GM23338 (cell line): ENCODE measurements at places on chromosomes 13 and 19.

- DNase-seq, result no peak
These were observed 292.8 kb downstream of the DCLK1 start for GRCh38 chr13:35838356-35838755.

GRCh38 chr19:31943191-31943661 is 402.2 kb upstream of the ZNF507 start:
- peak; percentile 59 for DNase-seq

GRCh38 chr19:13025819-13026456 is 30.7 kb downstream of the NFIX start:
- DNase-seq, result no peak

DNA sequence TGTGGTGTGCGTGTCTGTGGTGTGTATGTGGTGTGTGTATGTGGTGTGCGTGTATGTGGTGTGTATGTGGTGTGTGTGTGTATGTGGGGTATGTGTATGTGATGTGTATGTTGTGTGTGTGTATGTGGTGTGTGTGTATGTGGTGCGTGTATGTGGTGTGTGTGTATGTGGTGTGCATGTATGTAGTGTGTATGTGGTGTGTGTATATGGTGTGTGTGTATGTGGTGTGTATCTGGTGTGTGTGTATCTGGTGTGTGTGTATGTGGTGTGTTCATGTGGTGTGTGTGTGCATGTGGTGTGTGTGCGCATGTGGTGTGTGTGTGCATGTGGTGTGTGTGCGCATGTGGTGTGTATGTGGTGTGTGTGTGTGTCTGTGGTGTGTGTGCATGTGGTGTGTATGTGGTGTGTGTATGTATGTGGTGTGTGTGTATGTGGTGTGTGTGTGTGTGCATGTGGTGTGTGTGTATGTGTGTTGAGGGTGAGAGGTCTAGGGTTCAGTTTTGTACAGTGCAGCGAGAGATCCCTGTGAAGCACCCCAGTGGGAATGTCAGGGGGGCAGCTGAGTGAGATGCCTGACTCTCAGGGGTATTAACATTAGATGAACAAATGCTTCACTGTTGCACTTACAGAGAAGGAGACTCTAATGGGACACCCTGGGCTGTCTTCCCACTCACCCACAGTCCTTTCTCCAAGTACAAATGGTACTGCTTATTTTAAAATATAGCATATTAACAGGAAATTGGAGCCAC is 61.3 kb upstream of the MEDAG start:
- DNase-seq, result no peak

DNA sequence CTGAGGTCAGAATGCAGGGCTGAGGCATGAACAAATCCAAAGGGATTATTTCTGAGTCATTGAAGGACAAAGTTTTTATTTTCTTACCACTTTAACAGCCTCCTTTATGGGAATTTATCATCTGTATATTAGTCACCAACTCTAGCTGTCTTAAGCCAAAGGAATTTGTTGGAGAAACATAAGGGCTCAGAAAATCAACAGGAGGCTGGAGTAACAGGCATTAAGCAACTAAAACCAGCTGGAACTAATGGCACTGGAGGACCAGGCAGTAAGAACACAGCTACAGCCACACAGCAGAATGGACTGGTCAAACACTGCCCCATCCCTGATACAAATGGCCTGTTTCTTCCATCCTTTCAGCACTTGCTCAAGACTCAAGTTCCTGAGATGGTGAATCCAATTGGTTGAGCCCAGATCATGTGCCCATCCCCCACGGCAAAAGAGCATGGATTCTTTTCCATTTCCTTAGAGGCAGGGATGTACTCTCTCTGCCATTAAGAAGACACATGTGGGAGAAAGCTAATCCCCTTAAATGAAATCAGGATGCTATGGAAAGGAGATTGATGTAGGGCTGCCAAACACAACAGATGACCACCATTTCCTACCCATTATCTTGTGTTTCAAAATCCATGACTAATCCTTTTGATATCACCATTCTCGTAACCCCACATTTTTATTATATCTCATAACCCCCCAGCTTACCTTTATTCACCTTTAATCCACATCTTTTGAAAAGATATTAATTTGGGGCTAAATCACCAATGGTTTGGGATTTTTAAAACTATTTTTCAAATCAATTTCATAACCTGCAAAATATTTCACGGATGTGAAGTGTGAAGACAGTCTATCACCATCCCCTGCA is 157.0 kb upstream of the FNDC3A start:
- peak; percentile 15 for DNase-seq

DNA sequence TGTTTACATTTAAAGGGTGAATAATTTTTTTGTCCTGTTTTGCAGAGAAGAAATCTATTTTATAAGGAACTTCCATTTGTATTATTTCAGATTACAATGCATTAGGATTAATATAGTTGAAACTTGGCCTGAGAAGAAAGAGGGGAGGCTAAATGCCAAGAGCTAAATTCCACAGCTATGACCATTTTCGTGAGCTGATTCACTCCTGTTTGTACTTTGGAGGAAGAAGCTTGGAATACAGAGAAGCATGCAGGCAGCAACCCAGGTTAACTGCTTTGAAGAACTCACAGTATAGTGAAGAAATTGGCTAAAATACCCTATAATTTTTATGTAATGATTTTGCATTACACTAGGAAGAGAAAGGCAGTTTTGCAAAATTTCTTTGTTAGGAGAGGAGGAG is 309.4 kb upstream of the KLF12 start:
- no peak for DNase-seq

DNA sequence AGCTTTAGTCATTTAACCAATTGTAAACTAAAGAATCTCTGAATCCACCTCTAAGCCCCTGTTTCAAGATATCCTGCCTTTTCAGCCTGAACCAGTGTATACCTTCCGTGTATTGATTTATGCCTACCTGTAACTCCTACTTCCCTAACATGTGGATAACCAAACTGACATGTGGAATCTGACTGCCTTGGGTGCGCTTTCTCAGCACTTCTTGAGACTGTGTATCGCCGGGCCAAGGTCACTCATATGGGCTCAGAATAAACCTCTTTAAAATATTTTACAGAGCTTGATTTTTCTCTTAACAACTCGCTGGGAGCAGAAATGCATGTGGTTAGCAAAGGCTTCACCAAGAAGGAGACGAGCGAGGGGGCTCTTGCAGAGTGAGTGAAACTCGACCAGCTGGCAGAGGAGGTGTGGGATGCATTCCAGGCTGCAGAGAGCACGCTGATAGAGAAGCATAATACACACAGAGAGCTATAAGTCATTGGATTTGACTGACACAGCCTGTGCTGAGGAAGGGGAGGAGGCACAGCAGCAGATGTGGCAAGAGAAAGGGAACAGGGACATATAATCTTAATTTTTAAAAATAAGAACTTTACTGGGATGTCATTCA is 268.2 kb upstream of the MAB21L1 start:
- no peak for DNase-seq

GRCh38 chr13:90717451-90717936 is 630.0 kb upstream of the MIR17HG start:
- DNase-seq, result peak; percentile 49

- peak; percentile 53 for DNase-seq
These were observed 4.7 kb upstream of the GJB2 start for GRCh38 chr13:20197361-20197834.

DNA sequence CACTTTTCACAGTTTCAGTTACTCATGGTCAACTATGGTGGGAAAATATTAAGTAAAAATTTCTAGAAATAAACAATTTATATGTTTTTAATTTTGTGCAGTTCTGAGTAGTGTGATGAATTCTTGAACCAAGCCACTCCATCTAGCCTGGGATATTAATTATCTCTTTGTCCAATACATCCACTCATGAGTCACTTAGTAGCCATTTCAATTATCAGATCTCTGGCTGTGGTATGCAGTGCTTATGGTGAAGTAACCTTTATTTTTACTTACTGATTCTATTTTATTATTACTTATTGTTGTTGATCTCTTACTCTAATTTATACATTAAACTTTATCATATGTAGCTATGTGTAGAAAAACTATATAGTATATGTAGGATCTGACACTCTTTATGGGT is 128.9 kb upstream of the KLHL1 start:
- no peak for DNase-seq

DNA sequence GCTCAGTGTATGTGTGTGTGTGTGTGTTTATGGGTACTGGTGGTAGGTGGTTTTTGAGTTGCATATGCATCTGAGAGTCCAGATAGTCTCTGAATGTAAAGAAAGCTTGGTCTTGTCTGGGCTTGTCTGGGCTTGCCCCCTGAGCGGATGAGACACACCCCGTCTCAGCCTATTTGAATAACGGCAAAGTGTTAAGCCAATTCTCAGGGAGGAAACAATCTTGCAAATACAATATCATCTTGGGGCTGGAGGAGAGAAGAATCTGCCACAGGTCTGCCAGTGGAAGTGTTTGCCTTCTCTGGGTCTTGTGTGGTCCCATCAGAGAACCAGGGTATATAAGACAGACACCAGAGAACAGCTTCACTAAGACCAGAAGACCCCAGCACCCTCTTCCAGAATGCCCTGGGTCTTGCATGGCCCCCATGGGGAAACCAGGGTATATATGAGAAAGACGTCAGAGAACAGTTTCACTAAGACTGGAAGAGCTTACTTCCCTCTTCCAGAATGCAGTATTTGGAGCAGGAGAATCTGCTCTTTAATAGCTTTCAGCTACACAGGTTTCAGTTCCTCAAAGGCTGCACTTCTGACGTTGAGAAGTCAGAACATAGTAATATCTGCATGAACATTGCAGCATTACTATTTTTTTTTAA is 13.3 kb downstream of the CD70 start:
- no peak for DNase-seq

- no peak for DNase-seq
These were observed 313.4 kb downstream of the OXGR1 start for GRCh38 chr13:96680898-96681297.

DNA sequence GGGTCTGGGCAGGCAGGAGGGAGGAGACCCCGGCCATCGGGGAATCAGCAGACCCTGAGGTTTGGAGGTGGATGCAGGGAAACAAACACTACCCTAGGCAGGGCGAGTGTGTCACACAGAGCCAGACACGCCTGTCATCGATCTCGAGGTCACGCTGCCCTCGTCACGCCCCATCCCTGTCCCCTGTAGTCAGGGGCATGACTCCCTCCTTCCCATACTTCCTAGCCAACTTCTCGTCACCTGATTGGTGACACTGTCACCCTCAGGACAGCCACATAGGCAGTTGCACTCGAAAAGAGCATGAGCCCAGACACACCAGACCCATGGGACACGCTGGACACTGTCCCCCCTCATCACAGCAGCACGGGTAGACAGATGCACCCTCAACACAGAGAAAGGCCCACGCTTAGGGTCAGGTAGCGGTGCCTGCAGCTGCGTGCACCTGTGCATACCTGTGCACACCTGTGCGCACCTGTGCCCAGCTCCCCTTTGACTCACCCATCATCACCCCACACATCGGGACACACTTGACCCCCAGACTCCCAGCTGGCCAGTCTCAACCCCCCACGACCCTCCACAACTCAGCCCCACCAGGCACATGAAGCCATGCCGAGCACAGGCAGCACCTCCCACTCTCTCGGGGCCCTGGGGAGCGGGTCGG is 11.9 kb downstream of the CILP2 start:
- no peak for DNase-seq

DNA sequence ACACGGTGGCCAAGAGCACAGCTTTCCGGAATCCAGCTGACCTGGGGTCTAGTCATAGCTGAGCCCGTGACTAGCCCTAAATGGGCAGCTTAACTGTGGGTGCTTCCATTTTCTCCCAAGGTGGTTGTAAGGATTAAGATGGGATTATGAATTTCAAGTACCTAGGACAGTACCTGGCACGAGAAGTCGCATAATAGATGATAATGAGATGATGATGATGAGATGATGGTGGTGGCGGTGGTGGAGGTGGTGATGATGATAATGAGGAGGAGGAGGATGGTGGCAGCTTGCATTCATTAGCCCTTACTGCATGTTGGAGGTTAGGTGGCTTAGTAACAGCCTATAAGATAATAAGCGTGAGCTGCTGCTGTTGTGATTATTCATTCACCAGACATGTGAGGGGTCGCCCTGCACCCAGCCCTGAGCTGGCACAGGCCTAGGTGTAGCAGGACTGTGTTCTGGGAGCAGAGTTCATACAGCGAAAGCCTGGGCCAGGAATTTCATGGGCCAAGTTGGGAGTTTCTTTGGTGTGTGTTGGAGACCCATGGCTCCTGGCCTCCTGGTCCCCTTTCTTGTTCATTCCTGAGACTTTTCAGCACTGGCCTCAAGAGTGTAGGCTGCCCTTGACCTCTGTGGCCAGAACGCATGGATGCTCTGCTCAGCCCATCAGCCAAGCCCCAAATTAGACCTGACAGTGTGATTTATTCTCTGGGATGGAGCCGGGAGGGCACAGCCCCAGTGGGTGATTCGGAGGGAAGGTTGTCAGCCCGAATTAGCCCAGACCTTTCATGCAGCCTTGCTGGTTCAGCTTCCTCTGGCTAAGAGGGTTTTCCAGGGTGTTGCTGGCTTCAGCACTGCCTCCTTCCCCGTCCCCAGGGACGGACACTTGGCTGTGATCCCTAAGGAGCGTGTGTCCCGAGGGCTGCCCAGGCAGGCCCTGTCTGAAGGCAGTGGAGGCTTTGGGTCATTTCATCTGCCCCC is 128.8 kb downstream of the SIPA1L3 start:
- no peak for DNase-seq

GRCh38 chr19:52660981-52661380 is 22.8 kb upstream of the ZNF83 start:
- DNase-seq, result no peak

GRCh38 chr13:48580185-48580803 is 47.4 kb upstream of the RCBTB2 start:
- DNase-seq, result peak; percentile 84

DNA sequence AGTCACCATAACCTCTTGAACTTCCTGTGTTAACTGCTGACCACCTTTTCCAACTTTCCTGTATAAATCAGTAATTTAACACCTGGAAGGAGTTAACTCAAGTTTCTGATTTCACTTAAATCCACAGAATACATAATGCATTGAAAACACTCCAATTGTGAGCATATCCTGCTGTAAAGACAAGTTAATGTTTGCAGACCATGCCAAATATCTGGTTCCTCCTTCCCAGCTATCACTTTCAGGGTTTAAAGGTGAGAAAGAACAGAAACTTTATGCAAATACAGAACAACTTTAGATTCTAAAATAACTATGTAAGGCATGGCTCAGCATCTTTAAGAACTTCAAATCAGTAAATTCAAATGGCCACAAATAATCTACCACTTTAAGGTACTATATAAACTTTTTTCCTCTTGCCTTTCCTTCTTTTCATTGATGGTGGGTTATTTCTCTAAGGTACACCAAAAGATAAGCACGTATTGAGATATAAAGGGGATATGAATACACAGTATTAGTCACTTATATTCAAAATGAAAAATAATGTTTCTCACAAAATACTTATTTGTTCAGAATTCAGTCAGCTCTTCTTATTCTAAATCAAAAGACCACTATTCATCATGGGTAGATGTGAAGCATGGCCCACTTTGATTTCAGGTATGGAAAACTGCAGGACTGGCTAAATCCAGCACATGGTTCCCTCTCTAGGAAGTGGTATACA is 6.6 kb upstream of the TPTE2 start:
- DNase-seq, result no peak
